Activated CD8-positive, alpha-beta memory T cell treated with anti-CD3 and anti-CD28 coated beads for 1 hour (primary cell): ENCODE measurements at places on chromosomes 4 and X.

DNA sequence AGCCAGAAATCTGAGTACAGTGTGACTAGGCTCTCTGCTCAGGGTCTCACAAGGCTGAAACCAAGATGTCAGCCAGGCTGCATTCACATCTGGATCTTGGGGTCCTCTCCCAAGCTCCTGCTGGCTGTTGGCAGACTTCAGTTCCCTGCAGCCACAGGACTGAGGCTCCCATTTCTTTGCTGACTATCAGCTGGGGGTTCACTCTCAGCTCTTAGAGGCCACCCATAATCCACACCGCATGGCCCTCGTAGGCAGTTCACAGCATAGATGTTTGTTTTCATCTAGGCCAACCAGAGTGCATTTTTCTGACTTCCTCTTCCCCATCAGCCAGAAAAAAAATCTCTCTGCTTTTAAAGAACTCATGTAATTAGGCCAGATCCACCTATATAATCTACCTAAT, 8.2 kb upstream of the WDR44 start:
- no peak for DNase-seq

DNA sequence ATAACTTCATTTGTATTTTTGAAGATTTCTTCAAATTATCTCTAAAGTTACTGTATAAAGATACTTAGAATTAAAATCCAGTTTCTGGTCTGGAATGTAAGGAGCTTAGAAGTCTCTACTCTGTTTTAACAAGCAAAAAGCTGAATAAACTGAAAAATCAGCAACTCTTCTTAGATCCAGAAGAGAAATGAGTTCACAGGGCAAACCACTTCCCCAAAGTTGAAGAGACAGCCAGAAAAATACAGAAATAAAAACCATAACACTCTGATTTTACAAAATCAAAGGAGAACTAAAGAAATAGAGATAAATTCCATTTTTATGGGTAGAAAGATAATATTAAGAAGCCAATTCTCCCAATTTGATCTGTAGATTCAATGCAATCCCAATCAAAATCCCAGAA, 1166.8 kb downstream of the ADGRL3 start:
- no peak for DNase-seq

GRCh38 chr4:100872811-100873210, 355.0 kb upstream of the EMCN start:
- DNase-seq = no peak

GRCh38 chr4:82493721-82494425, 63.5 kb downstream of the ENOPH1 start:
- DNase-seq = no peak

- DNase-seq = no peak
Measured at GRCh38 chr4:130249002-130249401, 1153.0 kb downstream of the C4orf33 start.

DNA sequence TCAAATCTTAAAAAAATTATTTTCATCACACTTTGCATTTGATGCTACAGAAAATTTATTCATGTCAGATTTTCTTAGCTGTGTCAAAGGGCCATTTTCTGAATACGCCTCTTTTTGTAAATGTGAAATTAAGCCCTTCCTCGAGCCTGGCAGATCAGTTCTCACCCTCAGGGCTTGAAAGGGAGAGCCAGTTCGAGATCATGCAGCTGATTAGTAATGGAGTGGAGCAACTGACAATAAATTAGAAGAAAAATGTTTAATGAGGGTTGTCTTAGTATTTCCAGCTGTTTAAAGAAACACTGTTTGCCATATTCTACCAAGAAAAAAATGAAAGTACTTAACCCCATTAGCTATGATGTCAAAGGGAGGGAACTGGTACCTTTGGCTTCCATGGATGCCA, 28.7 kb downstream of the CC2D2A start:
- DNase-seq = no peak

GRCh38 chrX:56798866-56799758, 70.1 kb downstream of the NBDY start:
- DNase-seq = no peak

DNA sequence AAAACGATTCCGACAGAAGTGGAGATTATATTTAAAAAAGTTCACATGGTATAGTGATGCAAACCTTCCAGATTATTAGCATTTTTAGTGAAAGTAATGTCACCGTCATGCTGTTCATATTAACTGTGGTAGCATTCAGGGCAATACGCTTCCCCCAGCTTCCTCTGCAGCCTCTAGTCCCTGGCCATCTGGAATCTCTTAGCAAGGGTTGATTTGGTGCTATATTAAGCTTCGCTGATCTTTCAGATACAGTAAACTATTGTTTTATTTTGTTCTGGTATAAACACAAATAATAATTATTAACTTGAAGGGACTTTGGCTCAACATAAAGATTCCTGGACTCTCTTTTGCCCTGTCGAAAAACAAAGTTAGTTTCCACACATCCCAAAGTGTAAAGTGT, 1080.5 kb upstream of the TENM3 start:
- DNase-seq = no peak

GRCh38 chrX:78326401-78326800, 1.0 kb downstream of the CYSLTR1 start:
- no peak for DNase-seq

DNA sequence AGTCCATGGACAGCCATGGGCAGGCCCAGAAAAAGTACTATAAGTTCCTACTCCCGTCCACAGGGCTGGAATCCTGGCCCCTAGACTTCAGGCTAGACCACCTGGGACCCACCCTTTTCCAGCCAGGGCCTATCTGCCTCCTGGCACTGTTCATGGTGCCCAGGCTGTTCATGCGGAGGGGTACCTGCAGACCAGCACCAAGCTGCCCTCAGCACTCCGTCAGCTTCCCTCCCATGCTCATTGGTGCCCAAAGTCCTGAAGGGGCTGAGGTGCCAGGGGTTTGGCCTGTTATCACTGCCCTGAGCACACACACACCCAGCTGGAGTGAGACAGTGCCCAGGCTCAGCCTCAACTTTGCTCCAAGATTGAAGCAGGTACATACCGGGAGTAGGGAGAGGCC, 477.7 kb downstream of the STPG2 start:
- DNase-seq = no peak

DNA sequence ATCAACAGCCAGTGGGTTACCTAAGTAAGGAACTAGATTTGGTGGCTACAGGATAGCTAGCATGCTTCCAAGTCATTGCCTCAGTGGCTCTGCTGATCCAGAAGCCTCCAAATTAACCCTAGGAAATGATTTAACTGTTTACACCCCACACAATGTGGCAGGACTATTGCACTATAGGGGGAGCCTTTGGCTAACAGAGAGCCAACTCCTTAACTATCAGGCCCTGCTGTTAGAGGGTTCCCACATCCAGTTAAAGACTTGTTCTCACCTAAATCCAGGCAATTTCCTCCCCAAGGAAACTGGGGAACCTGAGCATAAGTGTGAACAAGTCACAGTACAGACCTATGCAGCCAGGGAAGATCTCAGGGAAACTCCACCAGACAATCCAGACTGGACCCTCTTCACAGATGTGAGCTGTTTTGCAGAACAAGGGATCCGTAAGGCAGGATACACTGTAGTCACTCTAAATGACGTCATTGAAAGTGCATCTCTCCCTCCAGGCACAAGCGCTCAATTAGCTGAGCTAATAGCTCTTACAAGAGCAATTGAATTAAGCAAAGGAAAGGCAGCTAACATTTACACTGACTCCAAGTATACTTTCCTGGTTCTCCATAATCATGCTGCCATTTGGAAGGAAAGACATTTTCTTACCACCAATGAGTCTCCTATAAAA, 185.3 kb upstream of the SPOCK3 start:
- DNase-seq = no peak

GRCh38 chrX:38375891-38376290, 23.5 kb downstream of the OTC start:
- DNase-seq = no peak

GRCh38 chr4:48772556-48772955, 7.5 kb downstream of the FRYL start:
- DNase-seq = no peak

DNA sequence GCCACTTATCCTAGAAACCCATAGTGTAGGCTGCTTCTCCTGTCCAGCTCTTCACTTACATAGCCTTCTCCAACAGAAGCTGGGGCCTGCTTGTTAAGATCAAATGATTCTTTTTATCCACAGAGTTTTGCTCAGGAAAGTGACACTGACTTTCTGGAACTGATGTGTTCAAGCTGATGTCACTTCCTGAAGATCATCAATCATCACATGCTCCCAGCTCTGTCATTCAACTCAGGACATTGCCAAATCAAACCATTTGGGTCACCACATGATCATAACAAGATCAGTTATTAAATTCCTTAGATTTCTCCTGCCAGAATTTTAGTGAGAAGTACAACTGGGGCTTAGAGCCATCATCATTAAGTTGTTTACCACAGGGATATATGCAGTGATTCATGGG, 39.4 kb downstream of the GLRA3 start:
- DNase-seq = no peak

DNA sequence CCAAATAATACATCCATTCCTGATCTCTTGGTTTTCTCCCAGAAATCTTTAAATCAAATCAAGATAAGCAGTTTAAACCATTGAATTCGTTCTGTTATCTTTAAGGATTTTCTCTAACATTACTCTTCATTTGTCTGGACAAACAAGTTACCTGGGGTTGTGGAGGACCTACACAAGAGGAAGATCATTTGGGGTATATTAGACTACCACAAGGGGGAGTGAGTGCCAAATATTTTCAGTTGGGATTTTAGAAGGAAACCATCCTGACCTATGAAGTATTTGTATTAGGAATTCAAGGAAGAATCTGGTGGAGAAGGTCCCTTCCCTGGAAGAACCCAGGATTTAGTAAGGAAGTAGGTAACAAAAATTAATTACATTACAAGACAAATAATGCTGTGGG, 12.0 kb upstream of the DCHS2 start:
- DNase-seq = no peak

GRCh38 chrX:71859637-71860036, 51.0 kb upstream of the NHSL2 start:
- DNase-seq = no peak

DNA sequence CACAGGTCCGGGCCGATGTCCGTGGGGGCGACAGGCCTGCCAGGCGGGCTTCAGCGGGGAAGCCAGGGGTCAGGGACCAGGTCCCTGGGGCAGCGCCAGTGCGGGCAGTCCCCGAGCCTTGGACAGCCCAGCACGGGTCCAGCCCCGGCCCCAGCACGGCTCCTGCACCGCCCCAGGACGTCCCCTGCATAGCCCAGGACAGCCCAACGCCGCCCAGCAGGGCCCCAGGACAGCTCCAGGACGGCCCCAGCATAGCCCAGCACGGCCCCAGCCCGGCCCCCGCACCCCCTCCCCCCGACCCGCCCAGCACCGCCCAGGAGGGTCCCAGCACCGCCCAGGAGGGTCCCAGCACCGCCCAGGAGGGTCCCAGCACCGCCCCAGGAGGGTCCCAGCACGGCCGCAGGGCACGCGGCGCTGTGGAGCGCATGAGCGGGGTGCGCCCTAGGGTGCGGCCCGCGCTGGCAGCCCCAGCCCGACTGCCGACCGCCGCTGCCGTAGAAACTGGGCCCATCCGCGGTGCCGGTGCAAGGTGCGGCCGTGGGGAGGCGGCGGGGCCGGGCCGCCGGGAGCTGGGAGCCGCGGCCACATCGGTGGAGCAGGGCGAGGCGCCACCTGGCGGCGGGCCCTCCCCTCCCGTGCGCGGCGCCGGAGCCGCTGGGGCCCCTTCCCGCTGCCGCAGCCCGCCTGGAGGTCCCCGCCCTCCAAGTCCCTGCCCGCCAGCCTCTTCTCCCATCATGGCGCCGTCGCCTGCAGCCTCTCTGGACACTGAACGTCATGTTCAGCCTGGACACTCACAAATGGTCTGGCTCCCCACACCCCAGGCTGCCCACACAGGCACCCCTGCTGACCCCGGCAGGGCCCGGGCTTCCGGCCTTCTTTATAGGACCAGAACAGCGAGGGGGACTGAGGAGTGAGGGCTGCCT, 106.8 kb upstream of the NKX1-1 start:
- DNase-seq = peak; percentile 39

GRCh38 chr4:174080361-174080760, 203.1 kb downstream of the FBXO8 start:
- DNase-seq = no peak

DNA sequence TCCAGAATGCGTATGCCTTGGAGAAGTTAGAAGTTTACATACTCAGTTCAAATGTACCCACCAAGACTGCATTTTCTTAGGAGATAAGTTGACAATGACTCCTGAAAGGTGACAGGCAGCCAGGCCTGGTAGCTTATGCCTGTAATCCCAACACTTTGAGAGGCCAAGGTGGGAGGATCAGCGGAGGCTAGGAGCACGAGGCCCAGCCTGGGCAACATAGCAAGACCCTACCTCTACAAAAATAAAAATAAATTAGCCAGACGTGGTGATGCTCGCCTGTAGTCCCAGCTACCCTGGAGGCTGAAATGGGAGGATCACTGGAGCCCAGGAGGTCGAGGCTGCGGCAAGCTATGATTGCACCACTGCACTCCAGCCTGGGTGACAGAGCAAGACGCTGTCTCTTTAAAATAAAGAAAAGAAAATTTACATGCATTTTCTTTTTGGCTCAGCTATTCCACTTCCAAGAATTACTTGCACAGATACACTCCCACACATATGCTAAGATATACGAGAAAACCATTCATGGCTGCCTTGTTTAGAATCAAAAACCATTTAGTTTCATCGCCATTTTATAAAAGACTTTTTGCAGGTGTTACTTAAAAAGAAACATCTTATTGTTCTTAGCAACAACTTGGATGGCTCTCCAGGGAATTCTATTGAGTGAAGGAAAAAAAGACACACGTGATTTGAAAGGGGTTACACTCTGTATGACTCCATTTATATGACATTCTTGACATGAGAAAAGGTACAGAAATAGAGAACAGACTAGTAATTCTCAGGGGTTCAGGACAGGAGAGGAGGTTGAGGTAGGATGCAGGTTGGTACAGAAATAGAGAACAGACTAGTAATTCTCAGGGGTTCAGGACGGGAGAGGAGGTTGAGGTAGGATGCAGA, 66.3 kb downstream of the DHRSX start:
- DNase-seq = no peak

- DNase-seq = no peak
Measured at GRCh38 chr4:142690406-142691163, 155.5 kb downstream of the INPP4B start.

- DNase-seq = no peak
Measured at GRCh38 chrX:134990801-134991481, at the start of gene SMIM10. TSS of gene SMIM10 (plus strand) at chrX:134990991. CDS start at chrX:134991096, 105 bp downstream.

- DNase-seq = no peak
Measured at GRCh38 chrX:13367950-13368349, 48.1 kb upstream of the ATXN3L start.

DNA sequence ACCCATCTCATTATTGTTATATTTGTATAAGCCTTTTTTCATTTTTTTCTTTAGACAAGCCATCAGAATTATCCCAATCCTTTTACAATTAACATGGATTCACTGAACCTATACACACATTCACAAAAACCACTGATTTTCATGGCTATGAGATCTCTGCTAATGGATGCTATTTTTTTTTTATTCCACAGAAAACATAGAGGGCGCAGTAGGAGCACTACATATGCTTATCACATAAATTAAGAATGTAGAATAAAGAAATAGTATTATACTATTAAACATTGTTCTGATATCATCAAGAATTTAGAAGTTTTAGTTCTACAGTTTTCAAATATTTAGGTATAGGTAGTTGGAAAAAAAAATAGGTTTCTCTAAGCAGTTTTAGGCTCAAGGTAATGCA, 1477.4 kb downstream of the ARAP2 start:
- no peak for DNase-seq
